ENCODE measurements at places on chromosomes 16 and 17.

- no peak for DNase-seq
Observed at GRCh38 chr16:1713933-1714332, 7.9 kb downstream of the MAPK8IP3 start.

DNA sequence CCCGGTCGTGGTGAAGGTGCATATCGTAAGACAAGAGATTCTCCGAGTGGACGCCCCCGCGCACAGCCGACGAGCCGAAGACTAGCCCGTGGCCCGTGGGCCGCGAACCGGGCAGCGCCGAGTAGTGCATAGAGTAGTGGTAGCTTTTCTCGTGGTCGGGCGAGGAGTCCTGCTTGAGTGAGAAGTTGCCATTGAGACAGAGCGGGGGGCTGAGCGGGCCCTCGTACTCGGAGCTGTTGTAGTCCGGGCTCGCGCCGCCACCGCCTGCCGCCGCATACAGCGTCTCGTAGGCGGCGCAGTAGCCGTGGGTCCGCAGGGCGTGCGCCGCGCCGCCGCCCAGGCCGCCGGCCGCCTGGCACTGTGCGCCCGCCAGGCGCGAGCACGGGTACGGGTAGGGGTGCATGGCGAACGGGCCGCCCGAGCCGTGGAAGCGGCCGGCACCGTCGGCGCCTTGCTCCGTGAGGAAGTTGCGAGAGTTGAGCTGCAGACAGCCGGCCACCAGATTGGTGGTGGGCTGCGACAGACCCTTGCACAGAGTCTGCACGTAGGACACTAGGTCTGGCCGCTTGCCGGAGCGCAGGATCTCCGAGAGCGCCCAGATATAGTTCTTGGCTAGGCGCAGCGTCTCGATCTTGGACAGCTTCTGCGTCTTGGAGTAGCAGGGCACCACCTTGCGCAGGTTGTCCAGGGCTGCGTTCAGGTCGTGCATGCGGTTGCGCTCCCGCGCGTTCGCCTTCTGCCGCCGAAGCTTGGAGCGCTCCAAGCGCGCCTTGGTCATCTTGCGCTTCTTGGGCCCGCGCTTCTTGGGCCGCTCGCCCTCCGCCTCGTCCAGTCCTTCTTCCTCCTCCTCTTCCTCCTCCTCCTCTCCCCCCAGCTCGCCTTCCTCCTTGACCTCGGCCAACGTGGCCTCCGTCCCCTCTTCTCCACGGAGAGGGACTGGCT, 2.0 kb downstream of the NEUROD2 start:
- DNase-seq = no peak

DNA sequence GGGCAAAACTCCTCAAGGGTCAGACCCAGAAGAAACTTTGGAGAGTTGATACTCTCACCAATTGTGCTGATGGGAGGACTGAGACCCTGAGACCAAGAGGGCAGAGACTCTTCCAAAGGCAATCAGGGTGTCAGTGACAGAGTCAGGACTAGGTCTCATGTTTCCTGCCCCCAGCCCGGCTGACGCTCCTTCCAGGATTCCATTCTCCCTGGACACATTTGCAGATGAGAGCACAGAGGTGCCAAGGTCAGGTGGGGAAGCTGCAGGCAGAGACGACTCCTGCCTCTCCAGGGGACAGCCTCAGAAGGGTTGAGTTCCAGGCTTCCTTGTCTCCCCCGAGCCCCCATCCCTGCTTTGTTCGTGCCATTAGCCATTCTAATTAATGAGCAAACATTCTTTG, 174.1 kb downstream of the WSCD1 start:
- DNase-seq = no peak

GRCh38 chr16:50464325-50465290, 83.6 kb upstream of the NKD1 start:
- DNase-seq = no peak

GRCh38 chr16:4908854-4909401, 28.0 kb downstream of the PPL start:
- DNase-seq = no peak

DNA sequence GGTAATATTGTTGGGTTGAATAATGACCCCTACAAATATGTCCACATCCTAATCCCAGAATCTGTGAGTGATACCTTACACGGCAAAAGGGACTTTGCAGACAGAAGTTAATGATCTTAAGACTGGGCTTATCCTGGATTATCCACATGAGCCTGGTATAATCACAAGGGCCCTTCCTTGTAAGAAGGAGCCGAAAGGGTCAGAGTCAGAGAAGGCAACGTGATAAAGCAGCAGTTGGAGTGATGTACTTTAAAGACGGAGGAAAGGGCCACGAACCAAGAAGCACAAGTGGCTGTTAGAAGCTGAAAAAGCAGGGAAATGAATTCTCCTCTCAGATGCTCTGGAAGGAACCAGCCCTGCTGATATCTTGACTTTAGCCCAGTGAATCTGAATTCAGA, 137.8 kb downstream of the UTP18 start:
- DNase-seq = no peak

- no peak for DNase-seq
Observed at GRCh38 chr17:50072130-50072529, 16.2 kb downstream of the ITGA3 start.

GRCh38 chr17:65359016-65359415, 202.4 kb downstream of the AXIN2 start:
- peak; percentile 25 for DNase-seq

Measured in stimulated activated CD8-positive, alpha-beta memory T cell treated with anti-CD3 and anti-CD28 coated beads, Interleukin-2, amount 100 ng/mL, for 48 hours (primary cell).